ENCODE measurements at places on chromosomes 1 and 21.
A peak's percentile ranks its signal among the peaks of the same experiment; 100 is the strongest.

GRCh38 chr1:219660666-219661463 lies 48.0 kb upstream of the ZC3H11B start:
- peak; percentile 89 for DNase-seq

GRCh38 chr21:45076245-45076711 lies 1.9 kb downstream of the ADARB1 start:
- no peak for DNase-seq

- no peak for DNase-seq
These were observed 695 bp downstream of the DMBX1 start for GRCh38 chr1:46490406-46490655.

GRCh38 chr1:48749068-48749467 lies 27.6 kb downstream of the BEND5 start:
- DNase-seq, result no peak

DNA sequence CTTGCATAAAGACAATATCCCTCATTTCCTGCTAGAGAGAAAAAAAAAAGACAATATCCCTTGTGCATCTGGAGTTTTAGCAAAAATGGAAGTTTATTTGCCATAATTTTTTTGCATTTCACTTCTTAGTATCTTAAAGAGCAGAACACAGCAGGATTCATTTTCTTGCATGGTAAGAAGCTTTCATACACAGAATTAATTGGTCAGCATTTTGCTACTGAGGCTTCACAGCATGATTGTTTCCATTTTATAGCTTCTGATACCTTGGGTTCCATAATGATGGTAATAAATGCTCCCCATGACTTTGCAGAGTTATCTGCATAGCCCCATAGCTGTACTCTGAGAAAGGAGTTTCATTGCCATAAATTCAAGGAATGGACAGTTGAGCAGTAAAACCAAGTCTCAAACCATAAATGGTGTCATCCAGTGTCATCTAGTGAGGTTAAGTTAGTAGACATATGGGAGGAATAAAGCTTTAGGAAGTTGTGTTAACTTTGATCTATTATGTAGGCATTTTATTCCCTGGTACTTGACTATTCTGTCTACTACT lies 88.8 kb upstream of the PLD5 start:
- DNase-seq, result no peak

DNA sequence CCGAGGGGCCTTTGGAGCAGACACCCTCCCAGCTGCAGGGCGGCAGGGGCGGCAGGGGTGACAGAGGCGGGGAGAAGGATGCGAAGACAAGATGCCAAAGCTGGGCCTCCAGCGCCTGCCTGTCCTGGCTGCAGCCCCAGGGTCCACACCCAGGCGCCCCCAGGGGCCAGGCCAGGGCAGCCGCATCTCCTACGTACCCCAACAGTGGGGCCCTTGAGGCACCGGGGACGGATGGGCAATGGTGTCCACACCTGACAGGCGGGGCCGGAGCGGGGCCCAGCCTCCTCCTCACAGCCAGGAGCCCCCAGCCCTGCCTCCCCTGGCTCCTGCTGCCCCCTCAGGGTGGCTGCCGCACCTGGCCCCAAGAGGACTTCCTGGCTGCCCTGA lies 7.2 kb downstream of the B3GALT6 start:
- no peak for DNase-seq

GRCh38 chr1:228754646-228755268 lies 19.5 kb downstream of the RHOU start:
- DNase-seq, result no peak

DNA sequence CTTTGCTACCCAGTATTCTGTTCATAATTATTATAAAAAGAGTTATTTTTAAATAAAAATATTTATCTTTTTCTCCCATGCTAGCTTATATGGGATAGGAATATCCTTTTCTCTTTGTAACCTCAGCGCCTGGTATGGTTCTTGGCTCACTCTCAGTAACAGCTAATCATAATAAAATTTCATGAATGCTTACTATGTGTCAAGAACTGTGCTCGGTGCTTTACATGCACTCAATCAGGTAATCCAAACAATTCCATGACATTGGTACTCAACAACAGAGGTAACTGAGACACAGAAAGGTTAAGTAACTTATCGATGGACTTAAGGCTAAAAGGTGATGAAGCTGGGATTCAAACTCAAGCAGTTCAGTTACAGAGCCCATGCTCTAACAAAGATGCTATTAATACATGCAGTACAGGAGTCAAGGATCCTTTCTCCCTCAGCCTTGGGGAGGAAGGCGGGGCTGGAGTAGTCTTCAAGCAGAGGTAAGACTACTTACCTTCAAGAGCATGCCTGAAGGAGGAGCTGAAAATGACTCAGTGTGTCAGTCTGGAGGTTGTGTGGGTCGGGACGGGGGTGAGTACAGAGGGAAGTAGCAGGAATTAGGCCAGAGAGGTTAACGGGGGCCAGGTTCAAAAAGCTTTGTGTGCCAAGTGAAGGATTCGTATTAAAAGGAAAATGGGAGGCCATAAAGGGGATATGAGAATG lies 73.4 kb downstream of the PLPPR5 start:
- DNase-seq, result no peak

GRCh38 chr21:28581976-28582375 lies 410.7 kb downstream of the LTN1 start:
- no peak for DNase-seq

DNA sequence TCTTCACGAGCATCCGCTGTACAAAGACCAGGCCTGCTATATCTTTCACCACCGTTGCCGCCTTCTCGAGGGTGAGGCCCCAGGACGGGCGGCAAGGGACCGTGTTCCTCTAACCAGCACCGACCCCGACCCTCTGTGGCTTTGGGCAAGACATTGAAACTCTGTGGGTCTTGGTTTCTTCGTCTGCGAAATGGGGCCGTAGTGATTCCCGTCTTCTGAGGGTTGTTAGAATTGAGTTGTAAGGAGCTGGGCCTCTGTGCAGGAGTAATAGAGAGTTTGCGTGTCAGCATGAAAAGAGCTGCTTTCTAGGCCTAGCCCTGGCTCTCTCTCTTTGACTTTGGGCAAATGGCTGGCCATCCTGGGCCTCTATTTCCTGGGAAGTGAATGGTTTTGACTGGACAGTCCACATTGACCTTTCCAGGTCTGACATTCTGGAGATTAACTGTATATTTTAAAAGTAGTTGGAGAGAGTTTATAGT lies 591 bp downstream of the MRPL37 start:
- DNase-seq, result no peak

GRCh38 chr1:63010913-63011660 lies 227.2 kb downstream of the ATG4C start:
- no peak for DNase-seq

- peak; percentile 38 for DNase-seq
These were observed 105.1 kb upstream of the PDE4B start for GRCh38 chr1:65687428-65688214.

GRCh38 chr1:34166625-34167361 lies 1.8 kb upstream of the CSMD2 start:
- no peak for DNase-seq

DNA sequence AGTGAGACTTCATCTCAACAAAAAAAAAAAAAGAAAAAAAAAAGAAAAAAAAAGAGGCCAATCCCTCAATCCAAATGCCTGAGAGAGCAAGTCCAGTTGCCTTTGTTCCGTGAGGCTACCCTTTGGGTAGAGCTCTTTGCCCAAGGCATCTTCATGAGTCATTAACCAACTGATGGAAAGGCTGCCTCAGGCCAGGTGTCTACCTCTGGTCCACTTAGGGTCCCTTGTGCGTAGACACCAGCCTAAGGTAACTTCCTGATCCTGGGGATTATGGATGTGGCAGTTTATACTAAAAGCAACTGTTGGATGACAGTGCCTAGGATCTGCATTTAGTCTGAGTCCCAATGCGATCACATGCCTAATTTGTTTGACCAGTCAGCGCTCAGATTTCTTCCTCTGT lies 20.7 kb upstream of the ZNF326 start:
- no peak for DNase-seq

GRCh38 chr21:41325138-41325912 lies 8.7 kb downstream of the FAM3B start:
- no peak for DNase-seq

- no peak for DNase-seq
These were observed 20.6 kb downstream of the CDA start for GRCh38 chr1:20609541-20609940.

DNA sequence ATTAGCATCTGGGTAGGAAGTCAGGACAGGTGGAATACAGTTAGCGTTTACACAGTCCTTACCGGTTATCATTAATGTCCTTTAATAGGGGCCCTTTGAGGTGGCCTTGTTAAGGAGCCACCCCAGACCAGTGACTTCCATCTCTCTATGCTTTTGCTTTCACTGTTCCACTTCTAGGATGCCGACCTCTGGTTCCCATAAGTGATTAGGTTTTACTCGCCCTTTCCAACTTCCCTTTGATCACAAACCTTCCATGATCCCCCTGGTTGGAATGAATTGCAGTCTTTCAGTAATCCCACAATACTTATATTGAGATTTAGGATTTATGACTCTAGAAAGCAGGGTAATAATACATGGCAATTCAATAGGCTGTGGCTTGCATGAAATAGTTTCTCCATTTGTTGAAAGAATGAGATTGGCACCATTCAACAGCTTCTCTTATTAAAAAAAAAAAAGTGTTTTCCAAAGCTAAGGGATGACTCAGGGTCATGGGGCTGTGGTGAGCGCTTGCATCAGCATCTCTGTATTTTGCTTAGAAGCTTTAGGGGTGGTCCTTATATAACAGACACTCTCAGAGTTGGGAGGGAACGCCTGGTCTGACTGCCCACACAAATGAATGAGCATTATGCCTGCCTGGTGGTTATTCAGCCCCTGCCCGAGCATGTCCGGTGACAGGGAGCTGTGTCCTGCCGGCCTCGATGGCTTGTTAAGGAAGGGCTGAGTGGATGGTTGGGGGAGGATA lies 110.5 kb downstream of the CNIH3 start:
- no peak for DNase-seq

GRCh38 chr1:151344291-151344690 lies 2.8 kb downstream of the RFX5 start:
- no peak for DNase-seq

DNA sequence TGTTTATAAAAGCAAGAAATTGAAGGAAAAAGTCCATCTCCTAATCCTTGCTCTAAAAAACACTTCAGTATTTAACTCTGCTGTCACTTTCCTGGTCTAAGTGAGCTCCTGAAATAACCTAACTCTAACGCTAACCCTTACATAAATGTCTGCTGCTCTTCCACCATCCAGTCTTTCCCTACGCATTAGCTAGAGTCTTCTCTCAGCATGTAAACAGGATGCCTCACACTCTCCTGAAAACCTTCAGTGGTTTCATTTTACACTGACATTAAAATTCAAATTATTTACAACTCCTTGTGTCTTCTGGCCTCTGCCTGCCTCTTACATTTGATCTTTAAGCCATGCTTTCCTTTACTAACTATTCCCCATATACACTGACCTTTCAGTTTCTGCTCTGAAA lies 697.6 kb upstream of the CXADR start:
- no peak for DNase-seq

DNA sequence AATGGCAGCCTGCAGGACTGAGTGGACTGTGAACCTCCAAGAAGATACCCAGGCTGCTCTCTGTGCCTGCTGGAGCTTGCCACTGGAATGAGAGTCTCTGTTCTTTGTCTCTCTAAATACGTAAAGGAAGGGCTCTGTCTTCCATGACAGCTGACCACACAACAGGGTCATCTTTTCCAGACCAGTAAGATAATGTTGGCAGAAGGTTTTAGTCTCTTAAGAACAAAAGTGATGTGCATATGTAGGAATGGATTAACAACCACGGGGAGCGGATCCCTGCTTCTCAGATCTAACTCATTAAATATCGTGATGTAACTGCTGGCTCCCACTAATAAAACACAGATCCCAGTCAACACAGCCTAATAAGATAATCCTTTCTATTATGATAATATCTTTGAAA lies 67.5 kb downstream of the MAP10 start:
- DNase-seq, result no peak

GRCh38 chr1:4147509-4147908 lies 247.4 kb upstream of the C1orf174 start:
- no peak for DNase-seq

DNA sequence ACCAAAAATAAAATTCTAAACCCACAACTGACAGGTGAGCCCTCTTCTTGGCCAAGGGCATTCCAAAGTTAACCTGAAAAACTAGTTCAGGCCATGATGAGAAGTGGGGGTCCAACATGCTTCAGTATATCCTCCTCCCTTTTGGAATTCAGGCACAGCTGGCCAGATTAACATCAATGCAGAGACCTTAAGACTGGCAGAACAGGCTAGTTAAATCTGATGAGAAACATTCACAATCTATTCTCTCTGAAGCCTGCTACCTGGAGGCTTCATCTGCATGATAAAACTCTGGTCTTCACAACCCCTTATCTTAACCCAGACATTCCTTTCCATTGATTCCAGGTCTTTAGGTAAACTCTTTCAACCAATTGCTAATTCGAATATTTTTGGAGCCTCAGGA lies 26.7 kb upstream of the ZBTB8B start:
- DNase-seq, result no peak

GRCh38 chr1:47439017-47439818 lies 1.4 kb downstream of the FOXD2 start:
- no peak for DNase-seq

DNA sequence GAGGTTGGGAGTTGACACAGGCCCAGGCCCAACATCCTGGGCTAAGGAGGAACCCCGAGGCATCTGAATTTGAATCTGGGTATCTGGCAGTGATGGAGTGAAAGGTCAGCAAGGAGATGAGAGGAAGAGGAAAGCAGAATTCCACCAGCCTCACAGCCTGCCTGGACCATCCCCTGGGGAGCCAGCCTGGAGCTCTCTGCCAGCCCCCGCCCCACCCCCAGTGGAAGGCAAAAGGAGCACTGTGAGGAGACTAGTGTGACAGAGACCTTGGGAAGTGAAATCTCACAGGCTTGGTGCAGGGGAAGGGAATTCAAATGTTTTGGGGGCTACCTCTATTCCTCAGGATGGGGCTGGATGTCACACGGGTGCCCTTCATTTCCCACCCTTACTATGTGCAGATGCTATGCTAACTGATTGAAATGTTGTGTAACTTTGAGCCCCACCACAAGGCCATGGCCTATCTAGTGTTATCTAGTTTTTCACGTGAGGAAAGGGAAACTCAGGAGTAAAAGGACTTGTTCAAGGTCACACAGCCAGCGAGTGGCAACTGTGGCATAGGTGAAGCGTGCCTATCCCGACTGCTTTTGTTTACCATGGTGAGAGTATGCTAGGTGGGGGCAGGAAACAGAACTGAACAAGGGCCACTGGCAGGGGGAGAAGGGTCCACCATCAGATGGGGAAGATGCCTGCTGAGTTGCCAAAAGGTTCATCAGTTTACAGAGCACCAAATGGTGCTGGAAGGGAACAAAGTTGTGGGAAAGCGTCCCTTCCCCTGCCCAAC lies 29.8 kb downstream of the AHDC1 start:
- DNase-seq, result no peak

DNA sequence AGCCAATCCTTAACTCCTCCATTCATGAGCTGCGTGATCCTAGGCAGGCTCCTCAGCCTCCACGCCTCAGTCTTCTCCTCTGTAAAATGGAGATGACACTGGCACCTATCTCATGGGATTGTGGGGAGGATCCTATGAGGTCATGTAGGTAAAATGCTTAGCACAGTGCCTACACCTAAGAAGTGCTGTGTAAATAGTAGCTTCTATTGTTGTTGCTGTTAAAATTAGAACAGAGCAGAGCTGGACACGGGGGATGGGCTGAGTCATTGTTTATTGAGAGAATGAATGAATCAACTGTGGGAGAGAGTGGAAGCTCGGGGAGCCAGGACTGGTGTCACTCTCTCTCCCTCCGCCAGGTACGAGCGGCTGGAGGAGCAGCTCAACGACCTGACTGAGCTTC lies 43.0 kb downstream of the TMCC2 start:
- DNase-seq, result no peak

All from HL-60 (cell line).